ENCODE measurements at places on chromosomes 6 and 20. TPM values are rescaled to one million over a fixed set of nuclear protein-coding genes. Genes with fewer than 3 reads are reported as not detected.

The OXT gene
- 0.46 TPM for total RNA-seq

The BICRAL gene
- total RNA-seq, result 18.1 TPM

GRCh38 chr6:157144859-157145568, 178.3 kb downstream of the TMEM242 start:
- DNase-seq, result no peak

The CALHM4 gene
- not detected for total RNA-seq

- DNase-seq, result peak; percentile 75
Measured at GRCh38 chr6:52929321-52930164, 20.0 kb upstream of the GSTA3 start.

The PDE7B gene
- total RNA-seq, result 5.7 TPM

GRCh38 chr6:56798163-56798562, 155.5 kb upstream of the DST start:
- no peak for DNase-seq

The TTK gene
- total RNA-seq, result 0.92 TPM

The FRMD1 gene
- not detected for total RNA-seq

The EFCAB8 gene
- 0.20 TPM for total RNA-seq

- no peak for DNase-seq
Measured at GRCh38 chr20:53816872-53817398, 223.3 kb upstream of the ZNF217 start.

DNA sequence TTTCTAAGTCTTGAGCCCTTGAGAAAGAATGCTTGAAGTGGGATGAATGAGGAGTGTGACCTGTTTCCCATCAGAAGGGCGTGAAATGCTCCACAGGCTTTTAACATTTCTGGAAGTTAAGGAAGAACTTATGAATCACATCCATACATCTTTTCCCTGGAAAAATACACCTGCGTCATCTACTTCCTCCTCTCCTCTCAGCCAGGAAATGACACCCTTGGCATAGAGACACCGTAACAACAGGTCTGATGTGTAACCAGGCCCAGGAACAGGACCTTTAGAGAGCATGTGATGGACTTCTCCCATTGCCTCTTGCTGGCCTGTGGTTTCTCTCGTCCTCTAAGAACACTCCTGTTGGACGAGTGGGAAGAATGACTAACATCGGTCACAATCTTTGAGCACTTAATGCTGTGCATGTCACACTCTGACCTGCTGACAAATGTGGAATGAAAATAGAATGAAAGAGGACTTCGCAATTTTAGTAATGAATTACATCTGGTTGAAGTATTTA, 28.5 kb upstream of the CITED2 start:
- DNase-seq, result no peak

DNA sequence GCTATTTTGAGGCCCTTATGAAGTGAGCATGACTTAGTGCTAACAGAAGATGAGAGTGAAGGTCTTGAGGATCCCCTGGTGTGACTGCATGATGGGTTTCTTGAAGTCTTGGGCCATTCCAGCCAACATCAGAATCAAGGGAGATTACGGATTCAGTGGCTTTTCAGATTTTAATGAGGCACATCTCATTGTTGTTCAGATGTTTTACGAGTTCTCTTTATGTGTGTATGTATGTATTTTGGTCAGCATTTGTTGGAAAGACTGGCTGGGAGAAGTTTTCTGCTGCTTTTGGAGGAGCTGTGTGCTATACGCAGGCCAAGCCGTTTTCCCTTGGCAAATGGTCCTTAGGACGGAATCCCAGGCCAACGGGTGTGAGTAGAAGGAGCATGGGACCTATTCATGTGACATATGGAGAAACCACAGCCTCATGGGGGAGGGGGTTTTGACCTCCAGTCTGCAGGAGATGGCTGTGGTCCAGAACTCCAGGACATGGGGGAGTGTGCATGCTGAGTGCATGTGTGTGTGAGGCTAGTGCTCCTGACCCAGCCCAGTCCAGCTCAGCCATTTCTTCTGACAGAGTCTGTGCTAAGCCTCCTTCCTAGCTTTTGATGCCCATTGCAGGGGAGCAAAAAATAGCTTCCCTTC, 35.3 kb downstream of the CHMP4B start:
- DNase-seq, result no peak

The C6orf141 gene
- total RNA-seq, result 70.0 TPM

GRCh38 chr6:136763255-136763654, 29.0 kb downstream of the MAP3K5 start:
- DNase-seq, result no peak

GRCh38 chr20:45972500-45973183, 639 bp upstream of the ZNF335 start:
- DNase-seq, result no peak

GRCh38 chr6:169161572-169162167, 92.0 kb downstream of the THBS2 start:
- DNase-seq, result no peak

GRCh38 chr6:22146931-22147701, 149.7 kb downstream of the PRL start:
- DNase-seq, result no peak

DNA sequence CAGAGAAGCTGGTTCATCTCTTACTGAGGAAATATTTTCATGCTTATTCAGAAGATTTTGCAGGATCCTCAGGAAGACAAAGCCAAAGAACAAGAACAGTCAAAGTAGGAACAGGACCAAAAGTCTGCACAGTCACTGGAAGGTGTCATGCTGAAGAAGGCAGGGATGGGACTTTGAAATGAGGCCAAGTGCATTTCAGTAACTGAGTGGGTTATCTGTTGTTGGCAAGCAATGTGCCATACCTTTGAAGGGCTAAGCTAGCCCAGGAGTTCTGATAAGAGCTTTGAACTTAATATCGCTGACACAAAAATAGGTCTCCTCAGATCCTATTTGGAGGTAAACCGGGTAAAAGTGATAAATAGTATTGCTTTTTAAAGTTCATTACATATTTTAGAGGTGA, 31.5 kb downstream of the SLC16A10 start:
- DNase-seq, result no peak

The XKR7 gene
- total RNA-seq, result not detected

The CNBD2 gene
- 3.3 TPM for total RNA-seq

- DNase-seq, result no peak
Measured at GRCh38 chr6:139270249-139270648, 21.5 kb downstream of the TXLNB start.
